ENCODE measurements at places on chromosomes 2 and 18. TPM values are rescaled to one million over a fixed set of nuclear protein-coding genes. Genes with fewer than 3 reads are reported as not detected.

UGT1A10 gene
- 0.11 TPM for total RNA-seq

RAPGEF4 gene
- 0.78 TPM for total RNA-seq

MSTN gene
- total RNA-seq, result not detected

IFIH1 gene
- 1.3 TPM for total RNA-seq

ACADL gene
- total RNA-seq, result 0.42 TPM

- DNase-seq, result no peak
Measured at GRCh38 chr2:37472959-37473358, 128.5 kb downstream of the QPCT start.

- no peak for DNase-seq
Measured at GRCh38 chr2:224836263-224836662, 120.1 kb upstream of the CCDC195 start.

DNA sequence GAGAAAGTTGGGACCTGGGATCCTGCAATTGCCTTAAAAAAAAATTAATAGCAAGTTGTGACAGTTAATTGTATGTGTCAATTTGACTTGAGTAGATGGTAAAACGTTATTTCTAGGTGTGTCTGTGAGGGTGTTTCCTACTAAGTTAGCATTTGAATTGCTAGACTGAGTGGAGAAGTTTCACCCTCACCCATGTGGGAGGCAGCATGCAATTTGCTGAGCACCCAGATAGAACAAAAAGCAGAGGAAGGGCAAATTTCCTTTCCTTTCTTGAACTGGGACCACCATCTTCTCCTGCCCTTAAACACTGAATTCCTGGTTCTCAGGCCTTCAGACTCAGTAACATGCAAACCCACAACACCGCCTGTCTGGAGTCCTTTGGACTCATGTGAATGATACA lies 455.7 kb downstream of the GALR1 start:
- no peak for DNase-seq

GRCh38 chr2:224860786-224861185 lies 144.6 kb upstream of the CCDC195 start:
- no peak for DNase-seq

DNA sequence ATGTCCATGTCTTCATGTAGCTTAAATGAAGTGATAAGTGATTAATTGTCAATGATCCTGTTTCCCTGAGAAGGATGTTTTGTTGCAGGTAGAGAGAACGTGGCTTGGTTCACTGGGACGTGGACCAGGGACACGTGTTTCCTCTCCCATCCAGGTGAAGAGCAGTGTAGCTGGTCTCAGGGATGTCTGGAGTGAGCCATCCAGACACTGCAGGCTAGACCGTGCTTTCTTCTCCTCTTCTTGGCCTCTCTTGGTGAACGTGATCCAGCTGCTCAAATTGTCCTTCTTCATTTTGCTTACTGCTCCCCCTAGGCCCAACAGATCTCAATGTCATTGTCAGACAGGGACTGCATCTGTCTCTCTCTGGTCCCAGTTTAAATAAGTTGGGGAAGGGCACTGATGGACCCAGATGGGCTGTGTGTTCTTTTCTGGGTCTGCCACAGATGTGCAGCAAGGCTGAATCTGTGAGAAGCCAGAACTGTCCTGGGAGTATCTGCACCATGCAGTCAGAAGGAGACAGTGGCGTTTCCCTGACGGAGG lies 263.8 kb downstream of the CYRIA start:
- DNase-seq, result no peak

DNA sequence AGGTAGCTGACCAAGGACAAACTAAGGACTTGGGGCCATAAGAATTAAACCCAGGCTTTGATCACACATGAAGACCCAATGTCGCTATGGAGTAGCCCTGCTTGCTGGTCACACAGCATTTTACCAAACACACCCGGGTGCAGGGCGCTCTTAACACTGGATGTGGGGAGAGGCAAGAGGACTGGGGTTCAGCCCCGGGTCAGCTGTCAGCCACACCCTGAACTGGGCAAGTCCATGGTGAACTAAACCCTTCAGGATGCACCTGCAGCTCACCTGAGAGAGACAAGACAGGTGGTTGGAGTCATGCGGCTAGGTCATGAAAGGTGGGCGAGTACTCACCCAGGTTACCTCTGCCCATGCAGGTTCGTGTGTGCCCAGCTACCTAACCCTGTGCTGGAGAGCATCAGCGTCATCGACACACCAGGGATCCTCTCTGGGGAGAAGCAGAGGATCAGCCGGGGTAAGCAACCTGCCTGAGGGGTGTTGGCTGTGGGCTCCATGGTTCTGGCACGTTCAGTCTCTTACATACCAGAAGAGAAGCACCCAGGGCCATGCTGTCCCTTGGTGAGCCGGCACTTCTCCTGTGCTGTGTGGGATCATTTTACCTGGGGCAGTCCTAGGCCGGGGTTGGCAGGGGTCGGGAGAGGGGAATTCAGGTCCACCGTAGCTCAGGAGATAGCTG lies 15.2 kb downstream of the EHD3 start:
- no peak for DNase-seq

GRCh38 chr2:158221063-158222020 lies 119.7 kb downstream of the UPP2 start:
- DNase-seq, result no peak

DNA sequence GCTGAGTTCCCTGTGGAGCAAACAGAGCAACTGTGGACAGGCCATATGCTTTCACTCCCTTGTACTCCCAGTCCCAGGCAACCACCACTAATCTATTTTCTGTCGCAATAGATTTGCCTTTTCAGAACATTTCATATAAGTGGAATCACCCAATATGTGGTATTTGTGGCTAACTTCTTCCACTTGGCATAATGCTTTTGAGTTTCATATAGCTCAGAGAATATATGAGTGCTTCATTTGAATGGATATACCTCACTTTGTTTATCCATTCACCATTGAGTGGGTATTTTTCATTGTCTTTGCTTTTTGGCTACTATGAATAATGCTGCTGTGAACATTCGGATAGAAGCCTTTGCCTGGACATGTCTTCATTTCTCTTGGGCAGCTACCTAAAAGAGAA lies 151.9 kb downstream of the CERS6 start:
- DNase-seq, result no peak
